H9 (cell line): ENCODE measurements at places on chromosomes 16 and 17. TPM values are rescaled to one million over a fixed set of nuclear protein-coding genes. Genes with fewer than 3 reads are reported as not detected.

DNA sequence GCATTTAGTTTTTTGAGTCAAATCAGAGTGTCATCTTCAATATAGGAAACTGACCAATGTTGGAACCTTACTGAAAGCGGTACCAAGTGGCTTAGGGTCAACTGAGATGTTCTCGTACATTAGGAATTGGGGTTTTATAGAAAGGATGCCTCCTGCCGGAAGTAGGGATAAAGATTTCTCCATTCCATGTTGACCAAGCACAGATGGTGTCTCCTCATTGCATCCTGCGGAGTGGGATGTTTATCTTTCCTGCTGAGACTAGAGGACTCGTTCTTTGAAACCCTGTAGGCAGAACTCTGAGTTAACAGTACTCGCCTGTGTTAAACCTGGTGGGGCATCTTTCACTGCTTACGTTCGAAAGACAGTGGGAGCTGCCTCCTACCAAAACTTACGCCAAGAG is 1.4 kb downstream of the SHISA6 start:
- no peaks in the 10 kb centered on the region; the same call in 1 of the 2 replicates for H3K36me3 ChIP-seq
- H3K27ac ChIP-seq: no peak overlapping the region
- H3K4me3 ChIP-seq: peak overlapping the region; percentile 52
- DNase-seq: no peak
- H3K27me3 ChIP-seq: peaks cover 24% of the 10 kb centered on the region
- H3K4me1 ChIP-seq: peaks cover 3% of the 10 kb centered on the region; the same call in 1 of the 2 replicates

DNA sequence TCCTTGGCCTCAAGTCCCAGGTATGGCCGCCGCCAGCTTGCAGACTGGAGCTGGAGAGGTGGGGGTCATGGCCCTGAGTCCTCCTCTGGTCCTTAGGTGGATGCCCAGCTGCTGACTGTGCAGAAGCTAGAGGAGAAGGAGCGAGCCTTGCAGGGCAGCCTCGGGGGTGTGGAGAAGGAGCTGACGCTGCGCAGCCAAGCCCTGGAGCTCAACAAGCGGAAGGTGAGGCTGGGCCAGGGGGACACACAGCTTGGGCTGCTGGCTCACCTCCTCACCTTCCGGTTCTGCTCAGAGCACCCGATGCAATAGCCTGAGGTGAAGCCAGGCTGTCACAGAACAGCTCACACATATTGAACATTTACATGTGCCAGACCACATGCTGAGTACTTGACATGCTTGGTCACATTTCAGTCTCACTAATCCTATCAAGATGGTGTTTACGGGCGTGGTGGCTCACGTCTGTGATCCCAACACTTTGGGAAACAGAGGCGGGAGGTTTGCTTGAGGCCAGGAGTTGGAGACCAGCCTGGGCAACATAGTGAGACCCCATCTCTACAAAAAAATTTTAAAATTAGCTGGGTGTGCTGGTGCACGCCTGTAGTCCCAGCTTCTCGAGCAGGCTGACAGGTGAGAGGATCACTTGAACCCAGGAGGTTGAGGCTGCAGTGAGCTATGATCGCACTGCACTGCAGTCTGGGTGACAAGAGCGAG is 7.4 kb downstream of the RNF40 start:
- no peaks in the 10 kb centered on the region for H3K4me1 ChIP-seq
- H3K36me3 ChIP-seq: peaks cover 59% of the 10 kb centered on the region
- no peaks in the 10 kb centered on the region for H3K27me3 ChIP-seq
- DNase-seq: no peak

GRCh38 chr17:74432424-74432690 is 469 bp downstream of the GPRC5C start:
- H3K27ac ChIP-seq: no peak overlapping the region
- peaks cover 6% of the 10 kb centered on the region; the same call in 1 of the 2 replicates for H3K36me3 ChIP-seq
- DNase-seq: no peak

DNA sequence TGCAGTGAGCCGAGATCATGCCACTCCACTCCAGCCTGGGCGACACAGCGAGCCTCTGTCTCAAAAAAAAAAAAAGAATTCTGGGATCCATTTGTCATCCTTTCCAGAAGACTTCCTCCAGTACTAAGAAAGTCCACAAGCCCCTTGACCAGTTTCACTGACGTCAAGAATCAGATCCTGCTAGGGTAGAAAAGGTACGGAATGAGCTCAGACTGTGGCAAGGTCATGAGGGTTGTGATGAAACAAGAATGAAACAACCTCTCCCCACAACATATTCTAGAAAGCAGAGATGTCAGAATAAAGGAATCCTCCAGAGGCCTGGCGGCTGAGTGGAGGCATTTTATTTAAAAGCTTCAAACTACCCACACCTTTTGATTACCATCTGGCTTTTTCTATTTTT is 29.9 kb downstream of the TRAF4 start:
- H3K4me1 ChIP-seq: no peaks in the 10 kb centered on the region
- H3K4me3 ChIP-seq: no peak overlapping the region
- no peaks in the 10 kb centered on the region for H3K27me3 ChIP-seq
- no peak for DNase-seq
- H3K27ac ChIP-seq: no peak overlapping the region
- peaks cover 23% of the 10 kb centered on the region for H3K36me3 ChIP-seq

- no peaks in the 10 kb centered on the region for H3K4me1 ChIP-seq
- H3K4me3 ChIP-seq: no peak overlapping the region
- H3K27me3 ChIP-seq: no peaks in the 10 kb centered on the region
- no peak for DNase-seq
Measured at GRCh38 chr17:63798572-63799106, 24.7 kb downstream of the DDX42 start.

- no peak overlapping the region for H3K27ac ChIP-seq
- peaks cover 4% of the 10 kb centered on the region; the same call in 1 of the 2 replicates for H3K4me1 ChIP-seq
- no peak overlapping the region for H3K4me3 ChIP-seq
- peaks cover 10% of the 10 kb centered on the region; the same call in 2 of the 3 replicates for H3K36me3 ChIP-seq
- DNase-seq: no peak
Measured at GRCh38 chr16:67435758-67436164, 4.8 kb downstream of the HSD11B2 start.

- H3K36me3 ChIP-seq: peaks cover 1% of the 10 kb centered on the region; the same call in 1 of the 2 replicates
- no peak overlapping the region for H3K27ac ChIP-seq
- no peaks in the 10 kb centered on the region; the same call in 1 of the 2 replicates for H3K27me3 ChIP-seq
- H3K4me3 ChIP-seq: no peak overlapping the region
Measured at GRCh38 chr17:57461082-57461481, 204.8 kb downstream of the MSI2 start.

GRCh38 chr17:43745541-43745940 is 13.1 kb downstream of the SOST start:
- H3K4me1 ChIP-seq: no peaks in the 10 kb centered on the region
- H3K27ac ChIP-seq: no peak overlapping the region
- no peak for DNase-seq
- H3K36me3 ChIP-seq: peaks cover 4% of the 10 kb centered on the region; the same call in 1 of the 2 replicates
- H3K4me3 ChIP-seq: peak overlapping the region; percentile 27; the same call in 1 of the 3 replicates

DNA sequence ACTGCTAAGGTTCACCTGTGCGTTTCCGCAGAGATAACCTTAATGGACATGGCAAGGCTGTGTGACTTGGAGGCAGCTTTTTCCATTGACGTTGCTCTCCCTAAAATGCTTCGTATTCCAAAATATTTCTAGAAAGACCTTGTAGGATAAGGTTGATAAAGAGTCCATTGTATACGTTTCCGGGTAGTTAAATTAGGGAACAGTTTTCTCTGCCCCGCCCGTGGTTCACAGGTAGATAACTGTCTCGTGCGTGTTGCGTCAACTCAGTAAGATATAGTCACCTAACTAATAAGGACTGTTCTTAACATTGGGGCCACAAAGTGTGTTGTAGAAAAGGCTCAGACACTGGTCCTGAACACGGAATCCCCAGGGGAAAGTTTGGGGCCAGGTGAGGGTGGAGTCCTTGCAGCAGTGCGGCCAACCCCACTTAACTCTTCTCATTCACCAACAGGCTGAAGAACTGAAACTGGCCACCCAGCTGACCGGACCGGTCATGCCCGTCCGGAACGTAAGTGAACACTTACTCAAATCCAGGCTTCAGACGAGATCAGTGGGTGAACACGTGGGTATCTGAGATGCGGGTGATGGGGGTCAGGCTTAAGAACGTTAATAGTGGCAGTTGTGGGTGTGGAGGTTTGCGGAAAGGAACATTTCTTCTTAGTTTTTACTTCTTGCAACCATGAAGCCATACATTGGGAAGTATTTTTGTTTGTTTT is 1.6 kb downstream of the RPL13 start:
- H3K27me3 ChIP-seq: no peaks in the 10 kb centered on the region
- H3K4me1 ChIP-seq: no peaks in the 10 kb centered on the region; the same call in 1 of the 2 replicates
- H3K27ac ChIP-seq: no peak overlapping the region
- H3K36me3 ChIP-seq: peaks cover 48% of the 10 kb centered on the region

GRCh38 chr17:19383681-19384470 is 3.1 kb downstream of the MFAP4 start:
- no peak overlapping the region for H3K27ac ChIP-seq
- peaks cover 62% of the 10 kb centered on the region for H3K36me3 ChIP-seq
- no peak overlapping the region for H3K4me3 ChIP-seq
- H3K4me1 ChIP-seq: peaks cover 4% of the 10 kb centered on the region; the same call in 1 of the 2 replicates
- no peak for DNase-seq

GRCh38 chr17:80912476-80912875 is 79.2 kb upstream of the CHMP6 start:
- H3K4me3 ChIP-seq: no peak overlapping the region
- no peak for DNase-seq
- H3K27me3 ChIP-seq: no peaks in the 10 kb centered on the region
- H3K4me1 ChIP-seq: no peaks in the 10 kb centered on the region
- H3K36me3 ChIP-seq: peaks cover 34% of the 10 kb centered on the region

GRCh38 chr17:43576563-43577229 is 30.6 kb upstream of the ETV4 start:
- no peaks in the 10 kb centered on the region for H3K27me3 ChIP-seq
- H3K4me1 ChIP-seq: no peaks in the 10 kb centered on the region
- H3K4me3 ChIP-seq: peak overlapping the region; percentile 42
- no peaks in the 10 kb centered on the region for H3K36me3 ChIP-seq

GRCh38 chr16:11896486-11897176 is 19.1 kb downstream of the GSPT1 start:
- no peak overlapping the region for H3K27ac ChIP-seq
- H3K4me1 ChIP-seq: no peaks in the 10 kb centered on the region
- peaks cover 17% of the 10 kb centered on the region for H3K36me3 ChIP-seq
- H3K4me3 ChIP-seq: no peak overlapping the region
- no peak for DNase-seq

DNA sequence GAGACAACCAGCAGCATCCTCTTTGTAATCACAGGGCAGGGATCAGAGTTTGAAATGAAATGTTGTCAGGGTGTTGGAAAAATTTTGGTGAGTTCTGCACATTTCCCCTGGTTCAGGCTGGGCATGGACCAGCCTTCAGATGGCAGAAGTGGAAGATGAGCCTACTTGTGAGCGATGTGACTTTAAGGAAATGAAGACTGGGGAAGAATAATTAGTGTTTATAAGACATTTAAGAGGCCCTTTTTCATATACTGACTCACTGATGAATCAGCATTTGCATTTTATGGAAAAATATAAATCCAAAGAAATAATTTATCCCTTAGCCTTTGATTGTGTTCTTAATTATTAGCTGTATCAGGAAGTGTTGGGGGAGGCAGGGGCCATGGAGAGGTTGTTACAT is 20.9 kb downstream of the GPR179 start:
- peaks cover 3% of the 10 kb centered on the region; the same call in 1 of the 2 replicates for H3K4me1 ChIP-seq
- no peak overlapping the region for H3K27ac ChIP-seq

GRCh38 chr16:21644674-21645073 is 7.7 kb downstream of the IGSF6 start:
- no peak for DNase-seq
- H3K27ac ChIP-seq: no peak overlapping the region
- H3K4me3 ChIP-seq: no peak overlapping the region
- no peaks in the 10 kb centered on the region for H3K36me3 ChIP-seq

- H3K4me3 ChIP-seq: no peak overlapping the region
- H3K4me1 ChIP-seq: no peaks in the 10 kb centered on the region
- no peak for DNase-seq
- peaks cover 3% of the 10 kb centered on the region for H3K36me3 ChIP-seq
- no peaks in the 10 kb centered on the region for H3K27me3 ChIP-seq
Measured at GRCh38 chr17:41338961-41339485, 11.6 kb downstream of the KRT33A start.

GRCh38 chr16:13351601-13352217 is 450.3 kb downstream of the SHISA9 start:
- DNase-seq: peak; percentile 34
- no peak overlapping the region for H3K4me3 ChIP-seq
- H3K27ac ChIP-seq: peak overlapping the region; percentile 48

GRCh38 chr16:2148714-2149629 is 547 bp downstream of the RAB26 start:
- DNase-seq: peak; percentile 52
- H3K27me3 ChIP-seq: no peaks in the 10 kb centered on the region
- H3K4me3 ChIP-seq: peak overlapping the region; percentile 58
- H3K4me1 ChIP-seq: peaks cover 3% of the 10 kb centered on the region; the same call in 1 of the 2 replicates
- H3K27ac ChIP-seq: no peak overlapping the region
- peaks cover 23% of the 10 kb centered on the region for H3K36me3 ChIP-seq

GRCh38 chr16:68860978-68861892 is 17.9 kb downstream of the TANGO6 start:
- no peak overlapping the region for H3K27ac ChIP-seq
- H3K4me1 ChIP-seq: no peaks in the 10 kb centered on the region
- H3K36me3 ChIP-seq: peaks cover 3% of the 10 kb centered on the region; the same call in 1 of the 2 replicates
- H3K27me3 ChIP-seq: no peaks in the 10 kb centered on the region
- H3K4me3 ChIP-seq: no peak overlapping the region

- no peak overlapping the region for H3K27ac ChIP-seq
- peak; percentile 41 for DNase-seq
- no peaks in the 10 kb centered on the region for H3K36me3 ChIP-seq
Measured at GRCh38 chr17:51857052-51857597, 301.4 kb downstream of the CA10 start.

GRCh38 chr17:68870161-68870826 is 84.9 kb downstream of the ABCA8 start:
- H3K36me3 ChIP-seq: no peaks in the 10 kb centered on the region
- H3K4me1 ChIP-seq: no peaks in the 10 kb centered on the region

Gene CBFA2T3
- 2.8 and 2.9 TPM in 2 replicates for total RNA-seq

Gene CHST6
- 20.7 and 20.8 TPM in 2 replicates for total RNA-seq

Gene HEATR9
- not detected in 2 replicates for total RNA-seq

Gene KRTAP2-2
- total RNA-seq: not detected in 2 replicates

Gene LGALS9B
- not detected in 2 replicates for total RNA-seq

Gene CORO7
- total RNA-seq: 33.8 and 38.4 TPM in 2 replicates

Gene KRTAP4-6
- total RNA-seq: not detected in 2 replicates

Gene ATP2C2
- total RNA-seq: 2.8 and 4.0 TPM in 2 replicates

Gene FA2H
- 25.1 and 26.6 TPM in 2 replicates for total RNA-seq

Gene TMEM235
- 0.13 and 0.28 TPM in 2 replicates for total RNA-seq

Gene MMP28
- not detected in 2 replicates for total RNA-seq

Gene CACNG3
- not detected in 2 replicates for total RNA-seq

Gene TRPV3
- total RNA-seq: 0.63 and 1.2 TPM in 2 replicates
